ENCODE measurements at places on chromosomes 1 and 21. TPM values are rescaled to one million over a fixed set of nuclear protein-coding genes. Genes with fewer than 3 reads are reported as not detected.

The ACTA1 gene
- total RNA-seq, result not detected

The BCAR3 gene
- 35.1 TPM for total RNA-seq

The PROK1 gene
- total RNA-seq, result not detected

The KRTAP11-1 gene
- total RNA-seq, result not detected

The TMPRSS2 gene
- not detected for total RNA-seq

The RPS27 gene
- 1,485 TPM for total RNA-seq

The TRNP1 gene
- total RNA-seq, result 17.4 TPM

The SH2D1B gene
- not detected for total RNA-seq

The SELP gene
- 1.4 TPM for total RNA-seq

The ESPN gene
- total RNA-seq, result under 0.01 TPM

The NUAK2 gene
- 5.2 TPM for total RNA-seq

The TMEM240 gene
- total RNA-seq, result 1.5 TPM

The C1orf141 gene
- not detected for total RNA-seq

The DHRS3 gene
- total RNA-seq, result 234 TPM

The RGS1 gene
- total RNA-seq, result under 0.01 TPM

The SLC35F3 gene
- total RNA-seq, result not detected

The PLA2G4A gene
- total RNA-seq, result 49.9 TPM

The ZBTB7B gene
- 16.9 TPM for total RNA-seq

The GDAP2 gene
- 30.4 TPM for total RNA-seq

Data from regular cardiac myocyte (primary cell).